HFFc6 (cell line): ENCODE measurements at places on chromosomes 6 and 20. TPM values are rescaled to one million over a fixed set of nuclear protein-coding genes. Genes with fewer than 3 reads are reported as not detected.
A peak's percentile ranks its signal among the peaks of the same experiment; 100 is the strongest.

GRCh38 chr6:168095716-168096250 lies 16.8 kb upstream of the FRMD1 start:
- DNase-seq, result no peak

DNA sequence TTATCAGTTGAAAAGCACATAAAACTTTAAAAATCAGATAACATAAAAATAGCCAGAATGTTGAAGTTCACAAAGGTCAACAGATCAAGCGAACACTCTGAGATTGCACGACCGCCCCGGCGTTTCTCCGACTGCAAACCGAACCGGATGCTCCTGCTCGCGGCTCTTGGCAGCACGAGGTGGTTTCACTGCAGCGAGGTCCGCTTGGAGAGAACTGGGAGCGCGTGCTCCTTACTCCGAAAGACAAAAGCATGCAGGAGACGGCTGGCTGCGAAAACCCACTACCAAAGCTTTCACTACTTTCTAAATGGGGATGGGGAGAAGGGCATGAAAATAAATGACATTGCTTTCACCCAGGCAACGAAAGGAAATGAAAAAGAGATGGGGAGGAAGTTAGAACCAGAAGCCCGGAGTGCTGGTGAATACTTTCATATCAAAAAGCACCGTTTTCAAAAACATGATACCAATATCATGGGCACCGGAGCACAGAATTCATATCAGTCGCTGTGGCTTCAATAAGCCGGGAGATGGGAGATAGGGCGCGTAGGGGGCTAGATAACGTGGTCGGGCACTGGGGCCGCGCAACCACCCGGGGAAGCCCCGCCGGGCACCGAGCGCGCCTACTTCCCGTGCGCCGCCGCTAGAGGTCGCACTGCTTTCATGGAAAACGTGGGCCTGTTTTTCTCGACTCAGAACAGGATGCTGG lies 8.3 kb upstream of the ANKRD60 start:
- DNase-seq, result peak; percentile 48

GRCh38 chr6:28000351-28001045 lies 43.5 kb downstream of the OR2B6 start:
- DNase-seq, result no peak

Gene SIM1
- 17.4 to 22.0 TPM (median 19.5 TPM) in 3 replicates for total RNA-seq

Gene IRF4
- total RNA-seq, result not detected in 3 replicates

Gene PERP
- total RNA-seq, result 40.6 and 49.7 TPM in 2 replicates

GRCh38 chr6:3609388-3609787 lies 142.1 kb downstream of the PXDC1 start:
- no peak for DNase-seq

GRCh38 chr6:139625998-139626975 lies 251.8 kb upstream of the CITED2 start:
- DNase-seq, result no peak

DNA sequence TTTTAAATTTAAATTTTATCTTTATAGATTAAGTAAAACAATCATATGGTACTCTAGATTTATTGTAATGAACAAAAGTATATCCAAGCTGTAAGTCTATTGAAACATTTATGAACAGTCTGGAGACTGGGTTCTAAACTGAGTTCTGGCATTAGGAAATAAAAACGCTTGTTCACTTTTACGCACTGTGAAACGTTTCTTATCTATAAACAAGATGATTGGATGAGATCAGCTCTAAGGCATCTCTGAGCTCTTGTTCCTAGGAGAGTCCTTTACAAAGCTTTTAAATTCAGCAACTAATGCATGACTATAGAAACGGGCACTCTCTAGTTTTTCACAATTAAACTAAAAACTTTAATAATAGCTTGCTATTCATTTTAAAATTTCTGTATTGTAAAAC lies 6.8 kb downstream of the HUS1B start:
- no peak for DNase-seq

Gene SLPI
- total RNA-seq, result 0.33 TPM in 1 of 3 replicates, not detected in the others

DNA sequence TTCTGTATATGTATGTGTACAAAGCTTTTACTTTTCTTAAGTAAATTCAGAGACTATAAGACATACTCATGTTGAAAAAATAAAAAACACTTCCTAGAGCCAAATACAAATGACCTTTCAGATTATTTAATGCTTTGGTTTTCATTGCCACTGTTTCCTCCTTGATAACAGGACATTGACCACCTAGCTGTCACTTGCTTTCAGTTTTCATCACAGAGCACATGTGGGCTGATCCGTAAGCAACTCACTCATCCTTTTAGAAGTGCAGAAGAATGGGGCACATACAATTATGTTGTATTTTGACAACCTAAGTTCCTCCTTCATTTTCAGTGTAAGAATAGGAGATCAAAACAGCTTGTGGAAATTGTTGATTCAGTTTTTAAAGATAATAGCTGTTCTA lies 6.2 kb downstream of the ZBTB2 start:
- no peak for DNase-seq

GRCh38 chr6:24910961-24911725 lies 24.6 kb downstream of the RIPOR2 start:
- no peak for DNase-seq

DNA sequence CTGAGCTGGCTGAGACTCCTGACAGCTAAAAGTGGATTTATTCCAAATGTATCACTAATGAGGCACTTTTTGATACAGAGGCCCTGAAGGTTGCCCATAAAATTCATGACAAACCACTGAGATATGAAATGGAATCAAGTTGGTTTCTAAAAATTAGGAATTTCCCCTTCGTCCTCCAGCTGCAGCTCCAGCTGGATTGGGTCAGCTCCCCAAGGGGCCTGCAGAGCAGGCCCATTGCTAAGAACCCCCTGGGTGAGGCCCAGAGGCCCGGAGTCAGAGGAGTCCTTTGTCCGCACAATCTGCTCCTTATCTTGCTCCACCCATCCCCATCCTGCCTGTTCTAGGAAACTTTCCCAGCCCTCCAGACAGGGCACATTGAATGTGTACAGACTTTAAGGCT lies 163.5 kb upstream of the TOP1 start:
- DNase-seq, result no peak

Gene HLA-DOB
- 0.13 to 0.19 TPM (median 0.14 TPM) in 3 replicates for total RNA-seq

DNA sequence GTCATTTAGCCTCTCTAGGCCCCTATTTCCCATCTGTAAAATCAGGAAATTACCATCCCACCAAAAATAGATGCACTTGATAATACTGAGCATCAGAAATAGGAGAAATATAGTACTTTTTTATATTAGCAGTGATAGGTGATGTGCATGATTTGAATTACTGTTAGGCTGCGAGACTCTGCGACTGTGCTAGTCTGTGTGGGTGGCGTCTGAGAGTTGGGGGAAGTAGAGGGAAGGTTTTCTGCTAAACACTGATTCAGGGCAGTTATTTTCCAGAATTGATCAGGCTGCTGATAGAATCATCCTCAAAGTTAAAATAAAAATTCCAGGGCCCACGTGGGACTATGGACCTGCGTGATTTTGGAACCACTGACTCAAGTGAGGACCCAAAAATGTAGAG lies 60.4 kb upstream of the ARMH2 start:
- DNase-seq, result no peak

GRCh38 chr20:41170386-41171105 lies 33.2 kb downstream of the PLCG1 start:
- no peak for DNase-seq

Gene RAMACL
- total RNA-seq, result 2.2 to 3.2 TPM (median 2.8 TPM) in 3 replicates

Gene SLC29A1
- 14.9 to 28.9 TPM (median 28.3 TPM) in 3 replicates for total RNA-seq

GRCh38 chr20:21518292-21518991 lies 4.6 kb upstream of the NKX2-2 start:
- DNase-seq, result no peak

DNA sequence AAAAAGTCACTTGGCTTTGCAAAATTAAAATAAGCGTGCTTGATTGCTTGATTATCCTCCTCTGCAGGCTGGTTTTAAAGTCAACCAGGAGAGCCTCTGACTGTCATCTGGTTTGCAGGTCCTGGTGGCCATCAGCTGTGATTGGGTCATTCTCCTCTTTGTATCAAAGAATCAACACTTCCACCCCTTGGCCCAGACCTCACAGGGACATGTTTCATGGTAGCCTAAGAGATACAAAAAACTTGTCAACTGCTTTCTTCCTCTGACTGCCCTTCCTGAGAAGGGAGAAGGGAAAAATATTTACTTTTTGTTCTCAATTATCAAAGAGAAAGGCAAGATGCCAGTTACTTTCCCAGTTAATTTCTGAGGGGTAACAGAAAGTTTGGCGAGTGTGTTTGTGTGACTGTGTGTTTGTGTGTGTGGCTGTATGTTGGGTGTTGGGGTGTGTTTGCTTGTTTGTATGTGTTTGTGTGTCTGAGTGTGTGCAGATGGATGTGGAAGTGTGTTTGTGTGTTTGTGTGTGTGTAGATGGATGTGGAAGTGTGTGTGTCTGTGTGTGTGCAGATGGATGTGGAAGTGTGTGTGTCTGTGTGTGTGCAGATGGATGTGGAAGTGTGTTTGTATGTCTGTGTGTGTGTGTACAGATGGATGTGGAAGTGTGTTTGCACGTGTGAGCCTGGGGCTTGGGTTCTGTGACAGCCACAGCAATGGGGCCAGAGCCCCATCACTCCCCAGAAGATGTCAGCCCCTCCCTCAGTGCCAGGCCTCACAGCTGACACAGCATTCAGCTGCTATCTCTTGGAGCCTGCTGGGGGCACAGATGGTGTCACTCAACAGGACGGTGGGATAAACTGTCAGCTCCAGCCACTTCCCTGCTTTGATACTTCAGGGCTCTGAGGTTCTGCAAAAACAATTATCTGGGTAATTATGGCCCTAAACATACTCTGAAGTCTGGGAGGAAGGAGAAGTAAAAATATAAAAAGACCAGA lies 98.6 kb upstream of the RNF24 start:
- no peak for DNase-seq

GRCh38 chr20:399182-399707 lies 8.9 kb upstream of the RBCK1 start:
- DNase-seq, result no peak
